ENCODE measurements at places on chromosomes 2 and 18. TPM values are rescaled to one million over a fixed set of nuclear protein-coding genes. Genes with fewer than 3 reads are reported as not detected.
A peak's percentile ranks its signal among the peaks of the same experiment; 100 is the strongest.

GRCh38 chr2:223114170-223114569 lies 62.2 kb downstream of the KCNE4 start:
- DNase-seq: no peak

- DNase-seq: no peak
Measured at GRCh38 chr18:67074309-67074708, 442.2 kb downstream of the DSEL start.

DNA sequence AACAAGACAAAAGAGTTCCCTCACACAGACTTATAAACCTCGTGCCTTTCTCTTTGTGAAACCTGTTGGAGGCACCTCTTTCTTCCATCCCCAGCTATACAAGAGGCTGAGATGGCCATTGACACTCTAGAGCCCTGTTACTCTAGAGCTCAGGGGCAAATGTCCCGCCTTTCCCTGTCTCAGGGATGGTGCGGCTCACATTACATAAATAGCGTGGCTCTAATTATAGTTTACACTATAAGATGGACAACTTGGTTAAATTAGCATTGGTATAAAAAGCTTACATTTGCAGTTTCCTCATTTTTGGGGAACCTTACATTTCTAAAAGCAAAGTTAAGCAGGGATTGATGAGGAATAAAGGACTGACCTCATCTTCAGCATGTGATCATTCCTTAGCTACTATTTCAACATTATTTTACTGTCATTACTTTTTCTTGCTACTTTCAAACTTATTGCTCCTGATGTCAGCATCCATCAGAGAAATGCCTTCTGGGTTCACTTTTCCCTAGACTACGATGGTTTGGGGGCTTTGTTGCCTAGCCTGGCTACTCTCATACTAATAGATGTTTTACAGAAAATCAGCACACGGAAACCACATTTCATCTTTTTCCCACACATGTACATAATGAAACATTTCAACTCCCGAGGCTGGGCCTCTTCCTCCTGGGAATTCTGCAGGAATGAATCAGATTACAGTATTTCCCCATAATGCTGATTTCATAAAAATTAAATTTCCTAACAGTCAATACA lies 40.4 kb downstream of the FTCDNL1 start:
- DNase-seq: no peak

- DNase-seq: peak; percentile 79
Measured at GRCh38 chr2:9565436-9566153, 10.0 kb upstream of the ADAM17 start.

DNA sequence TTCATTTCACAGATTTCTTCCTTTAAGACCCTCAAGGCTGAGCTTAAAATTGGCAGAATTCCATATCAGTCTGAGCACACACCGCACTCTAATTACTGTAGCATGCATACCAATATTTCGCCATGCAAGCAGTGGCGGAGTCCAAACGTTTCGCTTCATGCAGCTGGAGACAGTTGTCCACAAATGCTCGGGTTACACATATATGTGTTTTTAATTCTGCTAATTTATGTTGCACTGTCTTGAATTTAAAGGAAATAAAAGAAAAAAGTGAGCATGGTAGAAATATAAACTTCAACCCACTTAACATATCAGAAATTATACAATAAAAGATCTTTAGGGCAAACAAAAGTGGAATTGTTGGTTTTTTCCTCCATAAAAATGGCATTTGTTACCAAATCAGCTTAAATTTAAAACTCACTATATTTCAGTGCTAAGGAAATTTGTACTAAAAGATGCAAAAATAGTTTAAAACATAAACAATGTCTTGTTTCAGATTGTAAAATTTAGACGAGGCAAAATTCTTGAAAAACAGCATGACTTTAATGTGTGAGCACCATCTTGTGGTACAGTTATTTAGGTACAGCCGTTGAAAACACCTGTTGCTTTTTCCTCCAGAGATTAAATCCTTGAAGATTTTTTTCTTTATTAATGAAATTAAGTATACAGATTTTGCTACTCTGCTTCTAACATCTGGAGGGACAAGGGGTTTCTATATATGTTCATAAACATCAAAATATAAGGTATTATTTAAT lies 24.1 kb upstream of the KANSL1L start:
- no peak for DNase-seq

DNA sequence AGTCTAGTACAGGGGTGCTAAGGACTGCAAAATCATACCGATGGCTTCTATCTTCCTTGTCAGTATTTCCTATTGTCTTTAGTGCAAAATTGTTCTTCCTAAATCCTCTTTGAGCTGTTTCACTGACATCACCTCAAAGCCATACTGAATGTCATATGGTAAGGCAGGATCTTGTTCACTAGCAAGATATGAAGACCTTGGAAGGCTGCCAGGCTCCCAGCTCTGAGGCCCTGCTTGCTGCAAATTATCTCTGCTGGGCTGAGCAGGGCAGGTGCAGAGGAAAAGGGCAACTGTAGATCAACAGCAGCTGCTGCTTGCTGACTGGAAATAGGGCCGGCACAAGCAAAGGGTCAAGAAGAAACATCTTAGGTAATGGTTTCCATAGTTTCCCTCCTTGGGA lies 58.2 kb downstream of the PMAIP1 start:
- DNase-seq: peak; percentile 41

DNA sequence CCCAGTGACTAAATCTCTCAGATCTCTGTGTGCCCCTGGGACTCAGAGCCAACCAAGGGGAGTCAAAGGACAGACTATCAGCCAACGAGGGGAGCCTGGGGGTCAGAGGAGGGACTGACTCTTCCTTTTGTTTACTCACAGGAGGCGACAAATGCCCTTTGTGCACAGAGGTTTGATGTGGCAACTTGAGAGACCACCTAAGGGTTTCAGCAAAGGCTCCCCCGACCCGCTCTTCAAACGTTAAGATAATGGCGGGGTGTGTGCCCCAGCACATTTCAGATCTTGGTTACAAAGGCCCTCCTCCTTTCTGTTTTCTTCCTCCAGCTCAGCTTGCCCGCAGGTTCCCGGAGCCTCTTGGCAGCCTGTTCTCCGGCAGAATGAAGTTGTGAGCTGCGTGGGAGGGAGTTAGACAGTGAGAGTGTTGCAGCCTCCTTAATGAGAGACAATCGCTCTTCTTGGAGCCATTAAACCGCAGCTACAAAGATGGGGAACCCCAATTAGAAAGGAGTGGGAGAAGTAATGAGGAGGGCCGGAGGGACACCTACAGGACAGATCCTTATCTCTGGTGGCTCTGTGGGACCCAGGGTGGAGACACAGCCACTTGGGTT lies 76.2 kb downstream of the KIAA2012 start:
- DNase-seq: no peak

GRCh38 chr2:24073816-24074215 lies 2.3 kb downstream of the SF3B6 start:
- DNase-seq: no peak

DNA sequence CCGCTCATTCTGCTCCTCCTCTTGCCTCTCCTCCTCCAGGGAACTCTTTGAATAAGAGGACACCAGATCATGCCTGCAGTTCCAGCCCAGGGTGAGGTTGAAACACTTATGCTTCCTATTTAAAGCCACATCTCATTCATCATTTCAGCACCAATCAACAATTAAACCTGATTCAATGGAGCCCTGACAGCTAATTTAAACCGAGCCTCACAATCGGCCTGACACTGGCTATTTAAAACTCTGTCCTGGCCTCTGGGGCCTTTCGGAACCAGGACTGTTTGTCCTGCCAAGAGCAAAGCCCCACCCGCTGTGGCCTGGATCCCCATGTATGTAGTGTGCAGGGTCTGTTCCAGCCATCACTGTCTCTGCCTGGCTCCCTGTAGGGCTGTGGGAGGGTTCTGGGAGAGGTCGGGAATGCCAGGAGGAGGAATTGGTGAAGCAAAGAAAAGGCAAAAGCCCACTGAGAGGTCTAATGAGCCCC lies 97.4 kb downstream of the MCFD2 start:
- DNase-seq: no peak

Gene R3HDM1
- 39.1 TPM for polyA plus RNA-seq

Gene NT5C1B
- polyA plus RNA-seq: not detected

Gene HOXD8
- polyA plus RNA-seq: not detected

Gene HOXD9
- not detected for polyA plus RNA-seq

Gene EFR3B
- polyA plus RNA-seq: 0.09 TPM

Gene RUFY4
- not detected for polyA plus RNA-seq

Gene KLHL41
- polyA plus RNA-seq: 0.22 TPM

Gene CNDP1
- polyA plus RNA-seq: not detected
